ENCODE measurements at places on chromosomes 7 and 10.

DNA sequence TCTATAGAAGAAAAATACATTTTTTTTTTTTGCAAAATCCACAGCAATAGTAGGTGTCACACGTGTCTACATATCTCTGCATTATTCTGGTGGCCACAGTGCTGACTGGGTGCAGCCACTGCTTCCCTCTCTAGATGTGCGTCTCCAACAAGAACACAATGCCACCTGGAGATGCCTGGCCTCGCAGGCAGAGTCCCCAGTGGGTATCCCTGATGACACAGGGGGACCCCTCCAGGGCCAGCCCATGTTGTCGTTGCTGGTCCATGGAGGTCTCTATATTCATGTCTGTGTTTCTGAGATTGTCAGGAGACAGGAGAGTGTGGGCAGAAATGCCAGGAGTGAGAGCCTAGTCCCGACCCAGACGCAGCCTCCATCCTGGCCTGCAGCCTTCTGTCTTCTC is 345.9 kb upstream of the SHH start:
- no peak for DNase-seq

DNA sequence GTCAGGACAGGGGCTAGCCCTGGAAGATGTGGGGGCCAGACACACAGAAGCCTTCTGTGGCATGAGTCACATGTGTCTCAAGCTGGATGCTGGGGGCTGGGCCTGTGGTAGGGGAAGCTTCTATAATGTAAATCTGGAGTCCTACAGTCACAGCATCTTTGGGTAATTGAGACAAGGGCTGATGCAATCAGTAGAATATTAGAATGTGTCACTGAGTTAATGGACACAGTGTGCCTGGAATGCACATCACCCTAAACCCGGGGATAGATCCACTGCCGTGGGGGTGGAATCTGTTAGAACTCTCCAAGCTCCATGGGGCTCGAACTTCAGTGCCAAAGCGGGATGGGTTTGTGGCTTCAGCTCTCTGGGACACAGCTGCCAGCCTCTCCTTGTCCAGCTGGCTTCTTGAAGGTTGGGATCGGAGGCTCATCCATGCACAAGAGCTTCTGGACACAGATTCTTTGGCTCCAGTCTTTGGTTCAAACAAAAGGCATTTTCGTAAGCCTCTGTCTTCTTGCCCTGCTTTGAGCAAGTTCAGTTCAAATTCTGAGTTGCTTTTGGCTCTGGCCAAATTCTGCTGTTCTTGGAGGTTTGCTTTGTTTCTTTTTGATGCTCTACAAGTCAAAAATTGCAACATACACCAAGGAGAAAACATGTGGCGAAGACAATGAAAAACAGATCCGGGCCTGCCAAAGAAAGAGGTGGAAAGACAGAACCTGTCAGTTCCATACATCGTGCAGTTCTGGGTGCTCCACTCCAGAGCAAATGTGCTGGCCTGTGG is 194.8 kb upstream of the ZNF32 start:
- no peak for DNase-seq

DNA sequence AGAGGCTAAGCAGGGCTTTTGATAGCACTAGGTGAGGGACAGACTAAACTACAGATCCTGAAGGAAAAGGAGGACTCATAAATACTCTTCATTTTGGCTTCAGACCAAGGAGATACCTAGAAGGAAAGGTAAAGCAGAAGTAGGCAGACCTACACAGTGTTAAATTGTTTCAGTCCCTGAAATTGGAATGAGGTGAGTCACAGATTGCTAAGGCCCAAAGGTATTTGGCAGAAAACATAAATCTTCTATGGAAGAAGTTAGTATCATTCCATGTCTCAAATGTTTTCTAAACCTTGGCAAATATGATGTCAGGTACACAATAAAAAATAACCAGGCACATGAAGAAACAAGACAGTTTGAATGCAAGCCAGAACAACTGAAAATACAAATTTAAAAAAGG is 30.0 kb downstream of the MTERF1 start:
- no peak for DNase-seq

DNA sequence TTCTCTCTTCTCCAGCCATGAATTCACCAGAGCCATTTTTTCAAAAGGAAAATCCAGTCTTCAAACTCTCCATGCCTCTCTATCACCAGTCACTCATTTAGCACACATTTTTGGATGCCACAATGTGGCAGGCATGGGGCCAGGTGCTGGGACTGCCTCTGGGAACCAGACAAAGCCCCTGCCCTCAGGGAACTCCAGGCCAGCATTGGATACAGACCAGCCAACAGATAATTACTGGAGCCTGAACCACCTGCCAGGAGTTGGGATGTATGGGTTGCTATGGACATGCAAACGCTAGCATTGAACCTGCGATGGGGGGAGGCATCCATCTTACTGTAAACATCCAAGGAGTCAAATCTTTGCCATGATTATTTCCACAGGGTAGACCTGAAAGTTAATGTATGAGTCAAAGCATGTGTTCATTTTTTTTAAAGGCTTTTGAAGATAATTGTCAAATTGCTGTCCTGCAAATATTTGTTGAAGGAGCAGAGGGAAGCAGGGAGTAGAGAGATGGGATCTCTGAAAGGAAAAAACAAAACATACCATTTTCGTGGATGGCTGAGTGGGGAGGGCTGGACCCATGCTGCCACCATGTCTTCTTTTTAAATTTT is 43.2 kb downstream of the SRRM3 start:
- no peak for DNase-seq

- DNase-seq: no peak
Measured at GRCh38 chr7:33710608-33711007, 194.7 kb upstream of the BMPER start.

DNA sequence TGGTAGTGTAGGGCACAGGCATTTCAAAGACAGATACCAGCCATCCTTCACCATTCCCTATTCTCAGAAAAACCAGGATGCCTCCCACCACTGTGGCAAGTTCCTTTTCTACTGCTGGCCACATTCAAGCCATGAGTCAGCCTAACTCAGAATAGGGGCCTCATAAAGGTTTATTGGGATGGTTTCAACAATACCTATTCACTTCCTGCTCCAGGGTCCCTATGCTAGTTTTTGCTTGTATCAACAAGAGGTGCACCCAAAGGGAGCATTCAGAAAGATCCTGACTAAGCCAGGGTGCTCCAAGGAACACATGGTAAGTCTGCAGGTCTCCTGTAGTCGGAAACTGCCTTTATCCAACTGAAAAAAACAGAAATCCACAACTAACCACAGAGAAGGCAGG is 76.9 kb upstream of the EGR2 start:
- DNase-seq: no peak

DNA sequence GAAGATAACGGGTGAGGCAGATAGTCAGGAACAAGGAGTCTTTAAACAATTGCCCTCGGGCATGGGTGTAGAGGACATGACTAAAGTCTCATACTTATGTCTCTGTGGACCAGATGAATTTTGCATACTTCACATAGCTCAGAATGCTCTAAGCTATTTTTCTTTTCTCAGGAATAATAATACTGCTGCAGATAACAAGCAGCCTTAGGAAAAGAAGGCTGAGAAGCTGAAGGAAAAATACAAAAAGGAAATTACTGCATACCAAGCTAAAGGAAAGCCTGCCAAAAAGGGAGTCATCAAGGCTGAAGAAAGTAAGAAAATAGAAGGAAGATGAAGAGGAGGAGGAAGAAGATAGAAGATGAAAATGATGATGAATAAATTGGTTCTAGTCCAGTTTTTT is 13.4 kb upstream of the ERCC6 start:
- no peak for DNase-seq

GRCh38 chr10:6694447-6695140 is 114.5 kb upstream of the PRKCQ start:
- no peak for DNase-seq

GRCh38 chr10:130066743-130067142 is 43.9 kb downstream of the C10orf143 start:
- no peak for DNase-seq

DNA sequence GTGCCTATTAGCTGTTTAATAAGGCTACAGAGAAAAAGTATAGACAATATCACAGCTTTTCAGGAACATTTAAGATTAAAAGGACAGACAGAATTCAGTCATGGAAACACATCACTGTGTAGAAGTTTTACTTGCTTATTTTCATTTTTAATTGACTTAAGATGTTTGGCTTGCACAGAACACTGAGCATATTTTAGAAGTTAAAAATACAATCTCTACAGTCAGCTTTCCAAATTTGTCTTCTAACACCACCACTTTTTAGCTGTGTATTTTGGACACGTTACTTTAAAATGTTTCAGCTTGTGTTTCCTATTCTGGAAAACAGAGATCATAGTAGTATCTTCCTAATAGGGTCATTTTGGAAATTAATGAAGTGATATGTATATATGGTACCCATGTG is 11.8 kb downstream of the CFAP69 start:
- DNase-seq: no peak

DNA sequence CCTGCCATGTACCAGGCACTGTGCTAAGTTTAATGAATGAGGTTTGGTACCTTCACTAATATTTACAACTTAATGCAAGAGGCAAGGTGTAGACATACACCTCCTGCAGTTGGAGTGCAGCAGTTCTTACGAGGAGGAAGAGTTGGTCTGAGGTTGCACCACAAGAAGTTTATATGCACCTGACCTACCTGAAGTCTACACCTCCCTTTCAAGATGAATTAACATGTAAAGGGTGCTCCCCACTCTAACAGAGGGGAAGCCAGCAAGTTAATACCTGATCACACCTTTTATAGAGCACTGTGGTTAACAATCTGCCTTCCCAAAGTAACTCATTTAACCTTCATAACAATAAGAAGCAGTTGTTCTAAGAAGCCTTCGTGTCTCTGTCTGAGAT is 120.0 kb downstream of the LYZL1 start:
- DNase-seq: no peak

DNA sequence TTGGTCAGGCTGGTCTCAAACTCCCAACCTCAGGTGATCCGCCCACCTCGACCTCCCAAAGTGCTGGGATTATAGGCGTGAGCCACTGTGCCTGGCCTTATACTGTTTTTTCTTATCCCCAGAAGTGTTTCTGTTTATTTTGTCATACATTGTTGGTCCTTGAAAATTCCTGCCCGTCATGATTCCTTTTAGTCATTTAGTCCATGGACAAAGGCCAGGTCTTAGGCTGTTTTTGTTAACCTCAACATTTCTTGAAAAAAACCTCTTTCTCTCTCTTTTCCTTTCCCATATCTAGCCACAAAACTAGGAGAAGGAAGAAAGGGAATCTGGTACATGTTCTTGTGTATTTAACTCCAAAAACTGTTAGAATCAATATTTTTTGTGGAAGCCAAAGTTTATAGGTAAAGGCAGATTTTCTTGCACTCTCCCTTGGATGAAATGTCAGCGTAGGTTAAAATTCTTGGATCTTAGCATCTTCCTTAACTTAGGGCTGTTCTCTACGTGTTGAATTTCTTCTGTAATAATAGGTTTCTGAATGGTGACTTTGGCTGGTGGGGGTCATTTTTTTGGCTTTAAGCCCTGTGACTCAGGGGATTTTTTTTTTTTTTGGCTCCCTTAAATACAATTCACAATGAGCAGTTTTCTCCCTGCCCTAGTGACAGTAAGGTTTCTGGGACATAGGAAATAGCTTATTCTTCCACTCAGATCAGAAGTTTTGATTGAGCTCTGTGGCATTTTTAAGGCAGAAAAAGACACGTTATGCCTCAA is 500.8 kb downstream of the AUTS2 start:
- DNase-seq: no peak

DNA sequence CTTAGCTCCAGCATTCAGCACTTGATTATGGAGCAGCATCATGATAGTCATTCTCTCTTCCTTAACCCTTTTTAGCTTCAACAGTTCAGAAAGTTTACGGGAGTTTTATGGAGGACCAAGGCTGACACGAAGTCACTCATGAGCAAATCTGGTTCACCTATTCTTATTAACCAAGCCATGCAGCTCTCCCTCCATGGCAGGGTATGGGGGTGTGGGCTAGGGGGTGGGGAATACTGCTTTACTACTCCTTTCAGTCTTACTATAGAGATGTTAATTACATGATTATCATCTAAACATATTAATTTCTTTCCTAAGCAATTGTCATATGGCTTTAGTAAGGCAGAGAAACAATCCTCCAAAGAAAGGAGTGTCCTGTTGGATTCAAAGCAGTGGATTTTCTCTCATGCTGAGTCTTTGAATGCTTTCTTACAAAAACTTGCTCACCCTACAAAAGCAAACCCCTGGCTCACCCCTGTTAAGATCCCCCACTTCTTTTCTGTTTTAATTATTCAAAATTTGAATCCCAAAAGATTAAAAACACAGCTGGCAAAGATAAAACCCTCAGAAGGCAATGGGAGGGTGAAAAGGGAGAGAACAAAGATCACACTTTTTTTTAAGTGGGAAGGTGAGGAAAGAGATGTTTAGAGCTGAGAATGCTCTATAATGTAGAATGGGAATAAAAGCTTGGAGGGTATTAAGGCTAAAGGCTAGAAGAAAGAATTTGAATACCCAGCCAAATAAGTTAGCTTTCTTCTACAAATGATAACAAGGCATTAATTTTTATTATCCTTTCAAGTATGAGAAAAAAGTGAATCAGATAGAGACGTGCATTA is 46.4 kb upstream of the SEMA3E start:
- DNase-seq: no peak

Data from left renal pelvis (tissue), 4 donors.